Mucosa of gallbladder (tissue), 1 donor: ENCODE measurements at places on chromosomes 16 and 17.

GRCh38 chr17:31235110-31235509, 61.9 kb downstream of the OMG start:
- DNase-seq = no peak

DNA sequence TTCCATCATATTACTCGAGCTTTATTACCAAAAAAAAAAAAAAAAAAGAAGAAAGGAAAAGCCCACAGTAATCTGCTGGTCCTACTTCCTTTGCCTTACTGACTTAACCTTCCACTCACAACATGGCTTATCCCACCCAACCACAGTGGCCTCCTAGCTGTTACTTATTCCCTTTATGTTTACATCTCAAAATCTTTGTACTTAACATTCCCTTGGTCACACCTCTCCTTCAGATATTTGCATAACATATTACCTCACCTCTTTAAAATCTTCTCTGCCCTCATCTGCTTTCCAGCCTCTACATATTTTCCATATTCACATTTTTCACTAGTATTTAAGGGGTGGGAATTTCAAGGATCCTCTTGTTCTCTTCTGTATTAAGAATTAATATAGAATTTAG, 327.0 kb upstream of the TBX2 start:
- DNase-seq = no peak

- no peak for DNase-seq
These were observed 33.7 kb downstream of the TADA2A start for GRCh38 chr17:37440424-37440823.

- DNase-seq = peak; percentile 69
These were observed 40.1 kb downstream of the HIC1 start for GRCh38 chr17:2094891-2095535.

- DNase-seq = peak; percentile 3
These were observed 265.0 kb upstream of the FOXF1 start for GRCh38 chr16:86245351-86245750.

DNA sequence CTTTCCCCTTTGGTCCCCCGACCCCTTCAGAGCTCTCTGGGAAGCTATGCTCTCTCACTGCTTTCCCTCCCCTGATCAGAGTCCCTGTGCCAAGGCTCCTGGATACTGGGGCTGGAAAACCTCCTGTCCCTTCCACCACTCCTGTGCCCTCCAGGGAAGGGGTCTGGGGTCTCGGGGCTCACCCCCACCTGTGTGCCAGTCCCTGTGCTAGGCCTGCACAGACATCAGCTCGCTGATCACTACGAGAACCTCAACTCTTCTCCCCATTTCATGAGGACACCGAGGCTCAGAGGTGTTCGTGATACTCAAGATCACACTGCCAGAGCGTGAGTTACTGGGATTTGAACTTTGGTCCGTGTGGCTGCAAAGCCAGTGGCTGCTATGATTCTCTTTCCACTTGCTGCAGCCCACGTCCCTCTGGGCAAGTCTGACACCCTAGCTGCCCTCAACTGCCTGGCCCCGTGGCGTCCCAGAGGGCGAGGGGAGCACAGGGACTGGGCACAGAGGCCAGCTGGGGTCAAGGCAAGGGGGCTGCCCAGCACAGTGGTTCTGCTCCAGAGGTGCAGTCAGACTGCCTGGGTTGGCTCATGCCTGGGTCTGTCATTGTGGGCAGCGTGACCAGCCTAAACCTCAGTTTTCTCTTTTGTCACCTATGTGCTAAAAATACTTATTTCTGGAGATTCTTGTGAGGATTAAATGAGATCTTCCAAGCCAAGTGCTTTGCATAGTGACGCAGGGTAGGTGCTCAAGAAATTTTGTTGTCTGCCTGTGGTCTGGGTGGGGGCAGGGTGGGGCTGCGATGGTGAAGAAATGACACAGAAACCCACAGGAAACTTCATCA, 43.8 kb upstream of the TOB1 start:
- no peak for DNase-seq

DNA sequence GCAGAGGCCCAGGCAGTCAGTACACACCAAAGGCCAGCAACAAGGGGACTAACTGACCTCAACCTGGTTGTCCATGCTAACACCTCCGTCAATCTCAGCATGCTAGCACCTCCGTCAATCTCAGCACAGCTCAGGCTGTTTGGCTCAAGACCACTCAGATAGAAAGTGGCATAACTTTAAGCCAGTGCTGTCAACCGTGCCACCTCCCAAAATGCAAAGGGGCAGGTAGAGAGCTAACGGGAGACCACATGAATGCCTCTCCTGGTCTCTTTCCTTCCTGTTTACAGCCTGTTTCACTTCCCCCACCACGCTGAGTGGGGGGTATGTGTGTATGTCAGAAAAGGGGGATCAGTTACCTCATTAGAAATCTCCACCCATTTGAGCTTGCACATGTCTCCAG, 3.3 kb downstream of the UBTF start:
- DNase-seq = no peak
